ENCODE measurements at places on chromosomes 3 and 15. TPM values are rescaled to one million over a fixed set of nuclear protein-coding genes. Genes with fewer than 3 reads are reported as not detected.

GRCh38 chr3:194386648-194387047 lies 12.4 kb downstream of the GP5 start:
- DNase-seq: no peak

DNA sequence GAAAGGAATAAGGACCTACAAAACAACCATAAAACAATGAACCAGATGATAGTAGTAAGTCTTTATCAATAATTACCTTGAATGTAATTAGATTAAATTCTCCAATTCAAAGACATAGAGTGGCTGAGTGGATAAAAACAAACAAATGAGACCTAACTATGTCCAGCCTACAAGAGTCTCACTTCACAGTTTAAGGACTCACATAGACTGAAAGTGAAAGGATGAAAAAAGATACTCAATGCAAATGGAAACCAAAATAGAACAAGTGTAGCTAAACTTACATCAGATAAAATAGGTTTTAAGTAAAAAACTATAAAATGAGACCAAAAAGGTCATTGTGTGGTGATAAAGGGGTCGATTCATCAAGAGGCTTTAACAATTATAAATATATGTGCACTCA lies 21.9 kb upstream of the NR1I2 start:
- no peak for DNase-seq

ST8SIA2 gene
- total RNA-seq: not detected

GRCh38 chr15:65067317-65067644 lies 510 bp downstream of the RASL12 start:
- DNase-seq: no peak

FGD5 gene
- total RNA-seq: not detected

- DNase-seq: no peak
Observed at GRCh38 chr3:87855616-87856015, 203.2 kb downstream of the CGGBP1 start.

AHSG gene
- not detected for total RNA-seq

SYNM gene
- 5.0 TPM for total RNA-seq

DNA sequence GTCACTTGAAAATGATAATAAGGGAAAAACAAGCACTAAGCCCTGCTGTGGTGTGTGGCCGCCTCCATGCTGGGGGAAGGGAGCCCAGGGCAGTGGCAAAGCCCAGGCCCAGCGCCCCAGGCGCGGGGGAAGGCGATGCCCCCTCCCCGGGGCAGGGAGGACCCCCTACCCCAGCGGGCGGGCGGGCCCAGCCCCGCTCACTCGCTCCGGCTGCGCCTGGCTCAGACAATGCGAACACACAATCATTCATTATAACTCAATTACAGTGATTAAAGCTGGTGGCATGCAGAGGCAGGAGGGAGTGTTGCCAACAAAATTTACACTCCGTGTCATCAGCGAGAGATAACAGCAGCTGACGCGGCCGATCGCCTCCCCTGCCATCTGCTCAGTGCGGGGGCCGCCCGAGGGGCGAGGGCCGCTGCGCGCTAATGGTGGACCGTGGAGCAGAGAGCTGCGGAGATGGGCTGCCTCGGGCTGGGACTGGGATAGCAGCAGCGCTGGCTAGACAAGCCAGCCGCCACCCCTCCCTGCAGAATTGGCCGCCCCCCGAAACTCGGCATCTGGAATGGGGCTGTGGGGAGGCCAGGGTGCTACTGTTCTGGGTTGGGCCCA lies 64.1 kb downstream of the TLE3 start:
- DNase-seq: peak; percentile 62

SPATA12 gene
- total RNA-seq: under 0.01 TPM

NRROS gene
- not detected for total RNA-seq

GRCh38 chr3:108461661-108462111 lies 48.7 kb downstream of the MYH15 start:
- DNase-seq: peak; percentile 26

All from IMR-90 (cell line).